ENCODE measurements at places on chromosomes 7 and 10.

GRCh38 chr7:5396999-5397663 is 26.5 kb downstream of the TNRC18 start:
- DNase-seq, result peak; percentile 78

GRCh38 chr7:126449611-126450268 is 803.0 kb downstream of the GRM8 start:
- DNase-seq, result no peak

DNA sequence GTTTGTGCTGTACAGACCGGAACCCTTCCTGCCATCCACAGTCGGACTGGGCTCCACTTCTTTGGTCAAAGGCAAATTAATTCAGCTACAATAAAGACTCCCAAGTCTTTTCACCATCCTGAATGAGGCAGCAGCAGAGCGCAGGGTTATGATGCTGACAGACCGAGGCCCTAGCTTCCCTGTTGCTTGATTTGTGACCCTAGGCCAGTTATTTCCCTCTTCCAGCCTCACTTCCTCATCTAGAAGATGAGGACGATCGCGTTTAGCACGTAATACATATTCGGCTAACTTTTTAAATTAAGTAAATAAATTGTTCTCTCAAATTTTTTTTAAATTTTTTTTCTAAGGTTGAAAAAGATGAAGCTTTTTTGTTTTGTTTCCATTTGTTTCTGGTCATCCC is 18.1 kb downstream of the ADRB1 start:
- no peak for DNase-seq

GRCh38 chr7:15292138-15292537 is 269.7 kb downstream of the AGMO start:
- no peak for DNase-seq

- DNase-seq, result no peak
Observed at GRCh38 chr7:137304624-137305235, 38.8 kb downstream of the PTN start.

- no peak for DNase-seq
Observed at GRCh38 chr10:121079226-121079625, 228.1 kb downstream of the WDR11 start.

Measured in activated naive CD4-positive, alpha-beta T cell (primary cell).